ENCODE measurements at places on chromosomes 1 and 21.

GRCh38 chr1:34125721-34126380 is 39.2 kb downstream of the CSMD2 start:
- no peak for DNase-seq

- DNase-seq, result no peak
These were observed 204.4 kb downstream of the GRIK3 start for GRCh38 chr1:36829961-36830360.

DNA sequence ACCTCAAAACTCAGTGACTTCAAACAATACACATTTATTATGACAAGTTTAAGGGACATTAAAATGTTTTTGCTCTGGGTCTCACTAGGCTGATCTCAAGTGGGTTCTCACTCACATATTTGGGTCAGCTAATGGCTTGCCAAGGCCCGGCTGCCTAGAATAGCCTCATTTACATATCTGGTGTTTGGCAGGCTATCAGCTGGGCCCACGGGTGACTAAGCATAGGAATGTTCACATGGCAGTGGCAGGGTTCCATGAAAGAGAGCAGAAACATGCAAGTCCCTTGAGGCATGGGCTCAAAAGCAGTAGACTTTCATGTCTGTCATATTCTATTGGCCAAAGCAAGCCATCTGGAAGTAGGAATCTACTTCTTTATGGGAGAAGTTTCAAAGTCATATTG is 492.6 kb downstream of the KCNT2 start:
- DNase-seq, result no peak

GRCh38 chr1:97923811-97924210 is 3.0 kb upstream of the DPYD start:
- DNase-seq, result no peak
